ENCODE measurements at places on chromosomes 7 and 10.

DNA sequence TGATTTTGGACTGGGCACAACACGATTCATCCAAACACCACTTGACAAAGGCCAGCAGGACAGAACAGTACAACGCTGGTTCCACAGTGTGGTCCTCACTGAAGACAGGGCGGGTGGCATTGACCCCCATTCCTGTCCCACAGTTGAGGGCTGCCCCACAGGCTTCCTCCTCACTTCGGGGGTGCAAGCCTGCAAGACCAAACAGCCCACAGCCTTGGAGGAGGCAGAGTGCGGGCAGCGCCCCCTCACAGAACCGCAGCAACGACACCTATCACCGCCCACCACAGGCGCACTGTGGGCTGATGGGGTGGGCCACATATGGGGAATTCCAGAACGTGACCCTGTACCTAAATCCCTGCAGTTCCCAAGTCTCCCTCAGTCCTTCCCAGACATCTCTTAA is 70.6 kb downstream of the PTPRN2 start:
- DNase-seq: no peak

- DNase-seq: no peak
Observed at GRCh38 chr10:90635111-90635765, 222.6 kb downstream of the HTR7 start.

DNA sequence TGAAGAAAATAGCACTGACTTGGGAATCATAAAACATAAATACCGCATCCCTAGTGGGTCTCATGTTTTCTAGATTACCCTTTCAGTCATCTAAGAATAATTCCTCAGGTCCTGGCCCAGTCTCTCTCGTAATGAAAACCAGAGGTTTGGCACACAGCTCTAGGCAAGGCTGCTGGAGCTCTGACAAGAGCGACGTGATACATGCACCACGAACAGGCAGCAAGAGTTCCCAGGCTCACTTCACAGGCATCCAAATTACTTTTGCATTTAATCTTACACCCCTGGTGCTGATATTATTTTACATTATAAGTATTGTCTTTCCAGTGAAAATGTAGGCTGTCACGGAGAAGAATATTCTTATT is 105.2 kb downstream of the THSD7A start:
- DNase-seq: peak; percentile 34

GRCh38 chr10:1057106-1057657 is 997 bp downstream of the WDR37 start:
- peak; percentile 17 for DNase-seq

GRCh38 chr10:44201656-44202055 is 183.2 kb downstream of the CXCL12 start:
- DNase-seq: no peak

- no peak for DNase-seq
Observed at GRCh38 chr10:76764177-76764576, 873.4 kb downstream of the KCNMA1 start.

GRCh38 chr7:129652914-129653313 is 41.4 kb downstream of the NRF1 start:
- DNase-seq: no peak

DNA sequence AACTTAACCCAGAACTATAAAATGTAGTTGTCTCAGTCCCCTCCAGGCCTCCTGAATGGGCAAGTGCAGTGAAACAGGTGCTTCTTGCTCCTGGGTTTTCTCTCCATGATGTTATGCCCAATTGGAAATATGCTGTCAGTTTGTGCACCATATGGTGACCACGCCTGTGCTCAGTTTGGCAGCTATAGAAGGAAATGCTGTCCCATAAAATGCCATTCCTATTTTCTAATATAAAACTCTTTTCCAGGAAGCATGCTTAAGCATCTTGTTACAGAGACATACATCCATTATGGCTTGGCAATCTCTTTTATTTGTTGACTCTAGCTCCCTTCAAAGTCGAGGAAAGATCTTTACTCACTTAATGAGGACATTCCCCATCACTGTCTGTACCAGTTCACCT is 45.2 kb downstream of the FGFBP3 start:
- no peak for DNase-seq

- DNase-seq: no peak
Observed at GRCh38 chr7:24406053-24406788, 122.2 kb downstream of the NPY start.

GRCh38 chr7:91719008-91719407 is 161.5 kb downstream of the MTERF1 start:
- no peak for DNase-seq

GRCh38 chr10:97381626-97382025 is 19.5 kb downstream of the RRP12 start:
- DNase-seq: no peak

- DNase-seq: no peak
Observed at GRCh38 chr7:82389876-82390275, 53.7 kb downstream of the CACNA2D1 start.

- no peak for DNase-seq
Observed at GRCh38 chr10:46245381-46245900, 41.4 kb upstream of the ANTXRL start.

DNA sequence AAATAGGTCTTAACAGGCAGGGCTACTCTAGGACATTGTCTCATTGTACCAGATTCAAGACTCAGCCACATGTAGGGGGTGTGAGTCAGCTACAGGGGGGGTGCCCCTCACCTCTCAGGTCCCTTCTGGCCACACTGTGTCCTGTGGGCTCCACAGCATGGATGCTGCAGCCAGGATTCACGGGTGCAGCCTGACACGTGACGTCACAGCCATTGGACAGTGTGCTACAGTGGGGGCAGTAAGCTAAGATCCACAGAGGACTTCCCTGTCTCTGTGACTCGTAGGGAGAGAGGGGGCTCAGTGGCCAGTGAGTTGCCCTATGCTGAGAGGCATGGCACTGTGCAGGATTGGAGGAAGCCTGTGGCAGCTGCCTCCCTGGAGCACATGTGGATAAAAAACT is 77.9 kb downstream of the TMEM178B start:
- DNase-seq: no peak

GRCh38 chr7:17520941-17521340 is 222.5 kb downstream of the AHR start:
- no peak for DNase-seq

DNA sequence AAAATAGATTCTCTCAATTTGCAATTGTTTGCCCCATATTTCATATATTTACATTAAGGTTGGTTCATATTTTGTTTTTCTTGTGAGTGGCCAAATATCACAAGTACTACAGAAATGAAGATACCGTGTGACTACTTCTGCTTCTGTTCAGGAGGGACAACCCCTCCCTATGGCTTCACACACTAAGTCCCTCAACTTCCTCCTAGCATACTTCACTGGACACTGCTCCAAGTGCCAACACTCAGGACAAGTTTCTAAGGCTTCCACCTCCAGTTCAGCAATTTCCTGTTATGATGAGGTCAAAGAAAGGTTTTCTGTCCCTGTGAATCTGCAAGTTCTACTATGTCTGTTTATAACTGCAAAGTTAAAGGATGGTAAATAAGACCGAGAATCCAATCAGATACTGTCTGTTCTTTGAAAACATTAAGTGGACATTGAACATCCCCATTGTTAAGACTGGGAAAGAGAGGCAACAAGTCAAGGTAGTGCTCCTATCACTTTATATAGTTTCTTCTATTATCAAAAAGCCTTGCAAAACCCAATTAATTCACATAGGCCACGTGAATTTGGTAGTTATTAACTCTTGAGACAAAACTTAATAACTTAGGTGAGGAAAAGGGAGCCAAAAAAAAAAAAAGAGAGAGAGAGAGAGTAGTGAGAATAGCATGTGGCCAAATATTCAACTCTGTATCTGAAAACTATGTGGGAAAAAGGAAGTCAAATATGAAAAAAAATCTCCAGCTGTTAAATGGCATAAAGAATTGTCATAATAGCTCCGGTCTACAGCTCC is 81.3 kb upstream of the DKK1 start:
- no peak for DNase-seq

- DNase-seq: no peak
Observed at GRCh38 chr10:70120417-70120816, 12.2 kb downstream of the AIFM2 start.
